ENCODE measurements at places on chromosomes 12 and 14.
A peak's percentile ranks its signal among the peaks of the same experiment; 100 is the strongest.

- peak; percentile 50 for DNase-seq
These were observed 50.2 kb upstream of the ELK3 start for GRCh38 chr12:96143827-96144565.

DNA sequence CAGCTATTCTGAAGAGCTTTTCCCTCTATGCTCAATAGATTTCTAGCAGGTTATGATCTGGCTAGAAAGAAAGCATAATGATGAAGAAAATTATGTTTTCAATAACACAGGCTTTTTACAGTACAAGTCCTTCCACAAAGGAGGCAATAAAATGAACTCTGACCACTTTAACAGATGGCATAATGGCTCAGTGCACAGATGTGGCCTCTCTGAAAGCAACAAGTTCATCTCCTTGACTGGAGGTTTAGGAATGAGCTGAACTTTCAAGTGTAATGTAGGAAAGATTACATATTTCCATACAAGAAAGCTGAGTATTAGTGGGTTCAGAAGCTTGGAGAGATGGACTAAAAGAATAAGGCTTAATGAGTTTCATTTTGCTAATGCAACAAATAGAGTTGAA, 147.4 kb downstream of the EFCAB11 start:
- DNase-seq = no peak

DNA sequence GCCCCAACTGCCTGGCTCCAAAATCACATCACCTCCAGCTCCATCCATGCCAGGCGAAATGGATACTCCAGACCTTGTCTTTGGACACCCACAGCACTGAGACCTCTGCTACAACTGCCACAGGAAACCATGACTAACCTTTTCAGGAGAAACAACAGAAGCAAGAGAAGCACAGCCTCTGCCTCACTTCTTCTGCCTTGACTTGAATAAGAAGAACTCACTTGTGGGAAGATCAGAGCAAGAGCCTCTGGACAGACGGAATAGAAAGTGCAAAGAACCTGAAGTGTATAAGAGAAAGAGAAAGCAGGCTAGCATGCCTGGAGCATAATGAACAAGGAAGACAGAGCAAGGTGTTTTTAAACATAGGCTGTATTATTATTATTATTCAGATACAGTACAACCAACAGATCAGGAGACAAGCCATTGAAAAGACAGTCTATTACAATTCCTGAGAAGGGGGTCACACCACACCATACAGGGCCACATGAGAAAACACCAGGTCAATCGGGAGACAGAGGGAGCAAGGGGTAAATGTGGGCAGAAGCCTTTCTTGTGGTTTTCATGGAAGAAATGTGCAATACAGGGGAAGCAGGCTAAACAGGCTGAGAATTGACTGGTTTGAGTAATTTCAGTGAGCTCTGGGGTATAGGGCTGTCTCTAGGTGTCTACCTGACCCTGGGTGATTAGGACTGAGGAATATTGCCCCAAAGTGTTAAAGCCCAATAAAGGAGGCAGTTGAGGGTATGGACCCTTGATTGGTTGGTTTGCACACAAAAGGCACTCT, 7.4 kb upstream of the OR10P1 start:
- peak; percentile 23 for DNase-seq

DNA sequence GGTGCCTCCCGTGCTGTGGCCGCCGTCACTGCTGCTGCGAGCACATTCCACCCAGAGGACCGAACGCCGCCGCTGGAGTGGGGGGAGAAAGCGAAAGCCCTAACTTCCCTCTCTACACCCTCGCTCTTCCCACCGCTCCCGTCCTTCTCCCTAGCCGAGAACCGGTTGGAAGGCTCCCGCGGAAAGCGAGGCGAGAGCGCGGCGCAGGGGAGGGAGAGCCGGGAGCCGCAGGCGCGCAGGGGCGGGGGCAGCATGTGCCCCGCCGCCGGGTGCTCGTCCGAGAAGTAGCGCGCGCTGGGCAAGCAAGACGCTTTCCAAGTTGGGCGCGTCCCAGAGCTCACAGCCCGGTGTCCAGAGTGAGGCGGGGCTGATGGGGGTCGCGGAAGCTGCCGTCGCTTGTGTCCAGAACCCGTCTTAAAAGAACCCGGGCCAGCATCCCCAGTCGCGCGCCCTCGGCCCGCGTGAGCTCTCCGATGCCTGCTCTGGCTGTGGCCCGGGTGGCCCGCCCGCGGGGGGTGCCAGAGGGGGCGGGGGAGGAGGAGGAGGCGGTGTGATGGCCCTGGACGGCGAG, at the start of gene TRHDE:
Gene TRHDE, plus strand, starts transcription at position 280 of the 571 bp plus-strand sequence. Its CDS starts 274 bp downstream, at position 554.
- no peak for DNase-seq

DNA sequence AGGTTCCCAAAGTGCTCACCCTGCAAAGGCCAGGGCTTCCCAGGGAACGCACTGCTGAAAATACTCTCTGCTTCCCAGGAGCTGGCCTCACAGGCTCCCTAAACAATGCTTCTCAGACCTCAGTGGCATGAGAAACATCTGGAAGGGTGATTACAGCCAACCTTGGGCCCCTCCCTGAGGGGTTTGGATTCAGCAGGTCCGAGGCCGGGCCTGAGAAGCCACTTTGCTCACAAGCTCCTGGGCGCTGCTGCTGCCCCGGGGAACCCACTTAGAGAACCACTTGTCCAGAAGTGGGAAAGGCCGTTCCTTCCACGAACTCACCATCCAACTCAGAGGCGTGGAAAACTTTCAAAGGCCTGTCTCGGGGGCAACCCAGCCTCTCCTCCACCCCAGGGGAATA, 130.5 kb downstream of the PIWIL1 start:
- DNase-seq = no peak

- DNase-seq = no peak
These were observed 834 bp downstream of the COCH start for GRCh38 chr14:30874999-30875787.

DNA sequence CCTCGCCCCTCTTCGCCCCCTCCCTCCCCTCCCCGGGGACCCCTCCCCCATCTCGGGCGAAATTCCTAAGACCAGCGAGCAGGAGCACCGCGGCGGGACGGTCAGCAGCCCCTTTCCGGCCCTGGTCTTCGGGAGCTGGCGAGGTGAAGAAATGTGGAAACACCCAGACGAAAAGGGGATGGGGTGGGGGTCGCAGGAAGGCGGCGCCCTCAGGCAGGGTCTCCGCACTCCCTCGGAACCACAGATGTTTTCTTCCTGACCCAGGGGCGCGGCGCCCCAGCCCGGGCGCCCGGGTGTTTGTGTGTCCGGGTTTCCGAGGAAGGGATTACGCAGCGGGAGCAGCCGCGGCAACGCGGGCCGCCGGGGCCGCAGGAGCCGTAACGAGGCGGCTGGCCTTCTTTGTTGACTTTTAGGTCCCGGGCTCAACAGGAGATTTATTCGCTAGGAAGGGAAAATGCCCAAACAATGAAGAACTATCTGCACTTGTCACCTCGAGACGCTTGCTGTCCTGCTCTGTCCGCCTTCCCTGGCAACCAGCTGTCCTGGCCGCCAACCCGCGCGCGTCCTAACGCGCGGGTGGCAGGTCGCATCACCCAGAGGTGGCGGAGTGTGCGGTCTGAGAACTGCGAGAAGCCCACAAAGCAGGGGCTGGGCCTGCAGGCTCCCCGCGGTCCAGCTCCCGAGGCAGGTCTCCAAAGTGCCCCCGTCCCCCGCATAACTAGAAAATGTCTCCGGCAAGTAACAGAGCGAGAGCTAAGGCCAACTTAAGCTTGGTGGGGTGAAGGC, 7.0 kb downstream of the FOXA1 start:
- no peak for DNase-seq

DNA sequence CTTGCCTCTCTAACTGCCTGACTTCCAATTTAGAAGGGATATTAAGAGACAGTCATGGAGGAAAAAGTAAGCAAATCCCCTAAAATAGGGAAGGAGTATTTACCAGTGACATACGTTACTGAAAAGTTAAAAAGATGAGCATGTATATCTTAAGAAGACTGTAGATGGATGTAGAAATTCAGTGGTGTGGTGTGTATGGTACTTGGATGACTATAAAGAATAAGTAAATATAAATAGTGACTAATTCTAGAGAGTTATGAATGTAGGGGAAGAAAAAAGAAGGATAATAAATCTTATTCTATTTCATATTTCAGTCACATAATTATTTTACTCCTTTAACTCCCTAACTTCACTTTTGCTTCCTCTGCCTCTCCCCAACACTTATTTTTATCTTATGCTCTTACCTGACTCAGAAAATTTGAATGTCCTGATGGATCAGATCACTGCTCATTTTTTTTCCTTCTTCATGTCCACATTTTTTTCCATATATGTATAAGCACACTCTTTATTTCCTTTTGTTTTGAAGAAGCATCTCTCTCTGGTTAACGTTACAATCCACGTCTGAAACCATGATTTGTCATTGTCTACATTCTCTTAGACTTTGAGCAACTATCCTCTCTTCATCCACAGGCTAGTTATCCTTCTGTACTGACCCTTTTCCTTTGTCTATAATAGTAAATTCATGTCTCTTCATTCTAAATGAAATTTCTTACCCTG, 422.7 kb upstream of the SYT1 start:
- no peak for DNase-seq

DNA sequence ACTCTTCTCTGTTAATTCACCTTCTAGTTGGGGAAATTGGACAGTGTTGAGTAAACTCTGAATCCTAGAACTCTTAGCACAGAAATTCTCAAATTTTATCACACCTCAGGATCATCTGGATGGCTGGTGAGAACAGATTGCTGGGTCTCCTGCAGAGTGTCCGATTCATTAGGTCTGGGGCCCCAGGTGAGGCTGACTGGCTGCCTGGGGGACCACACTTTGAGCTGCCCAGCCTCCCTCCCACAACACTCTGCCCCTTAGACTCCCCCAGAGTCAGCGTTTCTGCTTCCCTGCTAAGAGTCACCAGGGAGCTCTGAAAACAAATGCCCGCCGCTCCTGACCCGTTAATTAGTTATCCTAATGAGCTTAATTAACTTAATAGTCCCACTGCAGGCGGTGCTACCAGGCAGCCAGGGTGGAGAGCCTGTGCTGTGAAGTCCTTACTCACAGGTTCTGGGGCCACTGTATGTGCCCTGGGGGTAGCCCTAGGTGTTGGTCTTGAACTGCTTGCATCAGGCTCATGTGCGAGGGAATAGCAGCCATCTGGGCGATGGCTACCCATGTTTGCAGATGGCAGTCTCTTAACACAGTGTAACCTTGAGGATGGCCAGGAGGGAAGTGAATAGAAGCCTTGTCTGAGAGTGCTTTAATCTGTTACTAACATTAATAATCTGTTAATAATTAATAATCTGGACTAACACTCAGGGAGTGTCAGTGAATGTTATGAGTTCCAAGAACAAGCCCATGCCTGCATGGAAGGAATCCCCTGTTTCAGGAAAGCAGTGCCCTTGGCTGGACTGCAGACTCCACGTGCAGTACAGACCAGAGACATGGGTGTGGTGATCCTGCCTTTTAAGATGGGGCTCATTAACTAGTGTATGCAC, 35.6 kb downstream of the AACS start:
- DNase-seq = no peak

DNA sequence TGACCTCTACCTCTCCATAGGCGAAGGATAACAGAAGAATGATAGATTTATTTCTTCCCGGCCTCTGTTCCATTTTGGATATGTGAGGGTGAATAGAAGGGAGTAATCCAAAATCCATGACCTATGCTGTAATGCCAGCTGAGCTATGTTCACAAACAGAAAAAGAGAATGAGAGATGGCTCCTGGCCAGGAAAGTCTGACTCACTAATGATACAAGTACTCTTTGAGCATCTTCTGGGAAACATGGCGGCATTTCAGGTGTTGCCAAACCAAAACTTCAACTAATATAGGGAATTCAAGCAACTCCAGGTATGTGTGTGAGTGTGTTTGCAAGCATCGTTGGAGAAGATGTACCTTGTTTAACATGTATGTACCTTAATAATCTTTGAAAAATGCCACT, 55.1 kb downstream of the MED13L start:
- no peak for DNase-seq

DNA sequence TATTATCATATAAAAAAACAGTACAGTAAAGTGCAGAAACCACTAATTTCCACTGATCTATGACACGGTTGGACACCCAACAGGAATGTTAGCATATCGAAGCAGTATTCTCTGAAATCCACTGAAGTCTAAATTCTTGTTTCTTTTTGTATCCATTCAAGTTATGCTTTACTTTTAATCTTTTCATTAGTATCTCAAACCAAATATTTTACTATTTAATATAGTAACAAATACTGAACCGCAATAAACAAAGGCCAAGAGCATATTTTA, 41.1 kb downstream of the ATXN2 start:
- no peak for DNase-seq

- no peak for DNase-seq
These were observed 220.3 kb downstream of the ASCL1 start for GRCh38 chr12:103177639-103178255.

DNA sequence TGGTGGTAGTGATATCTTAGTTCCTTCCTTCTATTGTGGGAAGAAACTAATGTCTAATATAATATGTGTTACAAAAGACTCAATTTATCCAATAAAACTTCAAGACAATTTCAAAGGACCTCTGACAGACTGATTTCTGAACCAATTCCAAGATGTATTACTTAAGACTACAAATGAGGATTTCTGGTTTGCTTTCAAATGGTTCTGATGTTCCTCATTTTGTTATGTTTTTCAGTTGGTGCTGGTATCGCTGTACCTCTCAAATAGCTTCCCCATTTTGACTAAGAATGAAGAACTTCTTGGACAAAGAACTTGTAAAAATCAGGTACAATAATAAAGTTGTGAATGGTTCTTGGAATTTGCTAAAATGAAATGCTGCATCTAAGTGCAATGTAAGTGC, 19.4 kb upstream of the MBIP start:
- peak; percentile 38 for DNase-seq

DNA sequence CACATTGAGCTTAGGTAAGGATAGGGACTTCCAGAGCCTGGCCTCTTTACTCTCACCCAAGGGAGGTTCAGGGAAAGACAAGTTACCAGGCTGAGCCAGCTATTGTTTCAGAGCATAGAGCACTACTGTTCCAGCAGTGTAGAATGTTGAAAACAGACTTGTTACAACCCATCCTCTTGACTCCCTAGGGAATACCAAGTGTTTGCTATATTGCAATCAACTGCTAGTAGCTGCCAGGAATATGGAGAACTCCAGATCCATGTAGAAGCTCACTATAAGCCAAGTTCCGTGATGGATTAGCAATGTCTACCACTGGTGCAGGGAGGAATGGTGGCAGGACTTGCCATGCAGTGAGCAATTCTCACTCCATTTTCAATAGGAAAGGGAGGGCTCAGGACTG, 199.8 kb upstream of the RBM19 start:
- DNase-seq = no peak

DNA sequence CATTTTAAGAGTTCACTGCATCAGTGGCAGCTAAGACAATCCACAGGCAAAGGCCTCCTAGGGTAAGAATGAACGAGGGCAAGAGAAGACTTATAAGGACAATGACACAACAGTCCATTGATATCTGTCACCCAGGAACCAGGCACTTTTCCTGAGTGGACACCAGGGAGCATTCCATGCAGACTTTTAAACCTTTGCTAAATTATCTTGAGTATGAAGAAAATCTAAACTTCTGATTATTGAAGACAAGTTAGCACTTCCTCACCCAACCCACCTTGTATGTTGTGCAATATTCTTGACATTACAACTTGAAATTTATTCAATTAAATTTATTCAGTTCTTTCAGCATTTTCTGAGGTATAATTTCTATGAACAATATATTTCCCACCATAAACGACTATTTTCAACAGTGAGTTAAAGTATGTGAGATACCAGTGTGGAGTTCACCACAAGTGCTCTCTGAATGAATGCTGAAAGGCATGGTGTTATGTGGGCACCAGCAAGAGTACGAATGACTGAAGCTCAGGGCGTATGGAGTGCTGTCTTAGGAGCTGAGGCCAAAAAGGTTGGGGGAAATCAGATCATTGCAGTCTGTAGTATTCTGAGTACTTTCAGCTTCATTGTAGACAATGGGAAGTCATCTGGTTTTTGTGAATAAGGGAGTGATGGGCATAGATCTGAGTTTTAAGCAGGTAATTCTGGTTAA, 124.3 kb upstream of the LMNTD1 start:
- DNase-seq = no peak
